ENCODE measurements at places on chromosomes 4 and X. TPM values are rescaled to one million over a fixed set of nuclear protein-coding genes. Genes with fewer than 3 reads are reported as not detected.

STAP1 gene
- 0.20 TPM for polyA plus RNA-seq

DNA sequence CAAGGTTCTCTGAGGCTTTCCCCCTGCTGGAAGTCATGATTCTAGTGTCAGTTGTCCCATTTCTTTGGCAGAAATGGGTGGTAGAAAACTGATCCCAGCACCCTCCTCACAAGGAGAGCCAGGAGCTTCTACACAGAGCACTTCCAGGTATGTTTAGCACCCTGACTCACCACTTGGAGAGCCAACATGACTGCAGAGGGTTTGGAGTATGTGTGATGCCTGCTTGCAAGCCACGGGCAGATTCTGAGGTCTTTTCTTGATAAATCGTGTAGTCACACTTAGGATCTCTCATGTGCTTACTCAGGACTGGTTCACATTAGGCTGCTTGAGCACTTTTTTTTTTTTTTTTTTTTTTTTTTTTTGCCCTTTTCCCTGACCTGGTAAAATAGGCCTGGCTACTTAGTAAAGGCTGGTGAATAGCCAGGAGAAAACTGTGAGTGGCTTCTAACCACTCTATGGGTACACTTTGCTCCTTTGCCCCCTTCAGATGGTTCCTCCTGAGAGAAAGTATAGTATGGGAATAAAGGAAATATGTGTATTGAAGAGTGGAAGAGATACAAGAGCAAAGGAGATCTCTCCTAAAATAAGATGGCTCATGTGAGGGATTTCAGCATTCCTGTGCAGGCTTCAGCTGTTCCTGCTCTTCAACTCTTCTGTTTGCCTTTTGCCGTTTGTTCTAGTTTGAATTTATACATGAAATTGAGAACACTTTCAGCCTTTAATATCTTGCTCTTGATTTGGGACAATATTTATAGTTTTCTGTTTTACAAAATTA, 103.6 kb downstream of the EMCN start:
- DNase-seq, result no peak

DNA sequence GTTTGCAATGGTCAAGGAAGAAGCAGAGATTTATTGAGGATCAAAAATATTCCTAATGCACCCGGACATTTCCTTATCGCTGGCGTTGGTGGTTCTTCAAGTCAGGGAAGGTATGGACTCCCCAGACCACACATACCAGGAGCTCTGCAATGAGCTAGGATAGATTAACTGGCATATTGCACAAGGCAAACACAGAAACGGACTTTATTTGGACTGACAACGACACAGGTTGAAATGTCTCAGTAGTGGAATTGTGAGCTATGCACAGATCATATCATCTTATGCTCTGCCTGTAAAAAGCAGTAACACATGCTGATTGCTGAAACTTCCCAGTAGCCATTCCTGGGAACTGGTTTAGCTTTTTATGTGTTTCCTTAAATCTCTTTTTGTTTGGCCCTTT, 1.7 kb downstream of the TSPAN7 start:
- no peak for DNase-seq

RBMXL3 gene
- not detected for polyA plus RNA-seq

DNA sequence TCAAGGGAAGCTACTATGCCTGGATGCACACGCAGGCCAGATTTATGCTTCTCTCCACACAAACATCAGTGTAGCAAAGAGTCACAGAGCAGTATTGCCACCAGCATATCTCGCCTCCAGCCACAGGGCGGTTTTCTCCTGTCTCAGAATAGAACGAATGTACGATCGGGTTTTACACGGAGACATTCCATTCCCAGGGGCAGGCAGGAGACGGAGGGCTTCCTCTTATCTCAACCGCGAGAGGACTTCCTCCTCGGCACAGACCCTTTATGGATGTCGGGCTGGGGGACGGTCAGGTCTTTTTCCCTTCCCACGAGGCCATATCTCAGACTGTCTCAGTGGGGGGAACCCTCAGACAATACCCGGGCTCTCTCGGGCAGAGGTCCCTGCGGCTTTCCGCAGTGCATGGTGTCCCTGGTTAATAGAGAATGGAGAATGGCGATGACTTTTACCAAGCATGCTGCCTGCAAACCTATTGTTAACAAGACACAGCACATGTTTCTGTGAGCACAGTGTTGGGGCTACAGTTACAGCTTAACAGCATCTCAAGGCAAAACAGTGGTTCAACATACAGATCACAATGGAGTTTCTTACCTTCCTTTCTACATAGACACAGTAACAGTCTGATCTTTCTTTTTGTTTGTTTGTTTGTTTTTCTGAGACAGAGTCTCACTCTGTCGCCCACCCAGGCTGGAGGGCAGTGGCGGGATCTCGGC, 24.1 kb downstream of the CSF2RA start:
- DNase-seq, result peak; percentile 8

XIAP gene
- polyA plus RNA-seq, result 41.7 TPM

SSX1 gene
- polyA plus RNA-seq, result not detected

DNA sequence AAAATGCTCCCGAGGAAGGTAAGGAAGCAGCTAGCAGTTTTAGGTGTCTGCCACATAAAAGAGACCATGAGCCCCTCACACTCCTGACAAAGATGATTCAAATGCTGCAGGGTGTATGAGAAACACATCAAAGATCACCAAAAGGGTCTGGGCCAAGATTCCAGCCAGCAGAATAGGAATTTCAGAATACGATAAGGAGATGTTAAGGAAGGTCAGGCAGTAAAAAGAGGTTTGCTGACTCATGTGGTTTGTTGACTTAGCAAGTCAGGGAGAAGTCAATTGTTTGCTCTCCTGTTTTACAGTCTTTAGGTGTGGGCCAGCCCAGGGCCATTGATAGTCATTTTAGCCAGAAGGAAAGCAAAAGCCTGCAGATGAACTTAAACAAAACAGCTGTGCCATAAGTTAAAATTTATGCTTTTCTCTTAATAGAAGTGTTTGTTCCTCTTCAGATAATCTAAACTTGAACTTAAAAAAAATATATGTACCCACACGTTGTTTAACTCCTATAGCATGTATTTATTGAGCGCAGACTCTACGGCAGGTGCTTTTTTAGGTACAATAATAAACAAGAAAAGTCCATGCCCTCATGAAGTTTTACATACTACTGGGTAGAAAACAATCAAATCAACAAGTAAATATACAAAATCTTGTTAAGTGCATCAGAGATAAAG, 115.6 kb downstream of the CAMK2D start:
- no peak for DNase-seq

- no peak for DNase-seq
Measured at GRCh38 chrX:135194684-135195083, 23.5 kb upstream of the CT55 start.

- no peak for DNase-seq
Measured at GRCh38 chr4:29453303-29453820, 1266.8 kb upstream of the PCDH7 start.

DNA sequence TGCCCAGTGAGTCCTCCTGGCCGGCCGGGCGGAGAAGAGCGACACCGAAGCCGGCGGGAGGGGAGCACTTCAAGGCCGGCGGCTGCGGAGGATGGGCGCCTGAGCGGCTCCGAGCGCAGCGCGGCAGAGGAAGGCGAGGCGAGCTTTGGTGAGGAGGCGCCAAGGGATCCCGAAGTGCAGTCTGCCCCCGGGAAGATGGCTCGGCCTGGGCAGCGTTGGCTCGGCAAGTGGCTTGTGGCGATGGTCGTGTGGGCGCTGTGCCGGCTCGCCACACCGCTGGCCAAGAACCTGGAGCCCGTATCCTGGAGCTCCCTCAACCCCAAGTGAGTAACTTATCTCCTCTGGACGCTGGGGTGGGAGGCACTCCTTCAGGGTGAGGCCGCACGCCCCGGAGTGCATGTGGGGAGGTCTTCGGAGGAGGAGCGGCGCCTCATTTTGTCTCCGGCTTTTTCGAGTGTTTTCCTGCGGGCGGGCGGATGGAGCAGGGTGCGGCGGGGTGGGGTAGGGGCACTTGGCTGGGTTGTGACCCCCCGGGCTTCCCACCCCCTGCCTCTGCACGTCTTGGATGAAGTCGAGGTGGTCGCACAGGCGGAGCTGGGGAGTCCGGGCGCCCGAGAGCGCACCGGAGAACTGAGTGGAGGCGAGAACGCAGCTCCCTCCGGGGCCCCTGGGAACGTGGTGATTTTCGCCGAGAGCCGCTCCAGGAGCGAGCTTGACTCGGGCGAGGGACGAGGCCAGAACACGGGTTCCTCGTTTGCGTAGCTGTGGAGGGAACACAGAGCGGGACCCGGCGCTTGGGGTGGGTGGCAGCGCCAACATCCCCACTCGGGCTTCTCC, 979 bp downstream of the EFNB1 start:
- no peak for DNase-seq

GRCh38 chr4:13701937-13702446, 74.5 kb upstream of the BOD1L1 start:
- no peak for DNase-seq

RGN gene
- 42.7 TPM for polyA plus RNA-seq

PRRG1 gene
- 21.8 TPM for polyA plus RNA-seq

NUDT9 gene
- 73.0 TPM for polyA plus RNA-seq

DUSP21 gene
- polyA plus RNA-seq, result not detected

- no peak for DNase-seq
Measured at GRCh38 chrX:24732766-24733500, 39.2 kb downstream of the POLA1 start.

All from left kidney (tissue), 8 donors.